Cardiac atrium fibroblast (primary cell): ENCODE measurements at places on chromosomes 12 and 14. TPM values are rescaled to one million over a fixed set of nuclear protein-coding genes. Genes with fewer than 3 reads are reported as not detected.

Gene RPS6KL1
- total RNA-seq: 0.18 and 2.4 TPM in 2 replicates

Gene UNC79
- 0.16 TPM in 1 of 2 replicates, not detected in the other for total RNA-seq

Gene HHIPL1
- total RNA-seq: 6.5 and 9.9 TPM in 2 replicates

Gene OR6C76
- not detected in 2 replicates for total RNA-seq

Gene RAD9B
- under 0.01 TPM in 1 of 2 replicates, not detected in the other for total RNA-seq

Gene WSCD2
- total RNA-seq: not detected in 2 replicates

Gene NANOG
- not detected in 2 replicates for total RNA-seq

Gene GRIN2B
- total RNA-seq: not detected in 2 replicates

Gene MYL2
- total RNA-seq: not detected in 2 replicates

Gene RFX4
- not detected in 2 replicates for total RNA-seq

Gene TRHDE
- total RNA-seq: 0.90 TPM in 1 of 2 replicates, not detected in the other

Gene VEZT
- total RNA-seq: 33.2 and 33.8 TPM in 2 replicates

Gene ASCL1
- total RNA-seq: not detected in 2 replicates

Gene CD163L1
- total RNA-seq: under 0.01 TPM in 1 of 2 replicates, not detected in the other

Gene OR4E2
- total RNA-seq: not detected in 2 replicates

Gene RND1
- total RNA-seq: 0.18 TPM in 1 of 2 replicates, not detected in the other

Gene PPP1R3E
- total RNA-seq: 1.8 and 2.0 TPM in 2 replicates

Gene NAA30
- 7.8 and 10.4 TPM in 2 replicates for total RNA-seq

Gene MYO1H
- total RNA-seq: not detected in 2 replicates

Gene LAG3
- total RNA-seq: 0.16 TPM in 1 of 2 replicates, not detected in the other

Gene KRT73
- total RNA-seq: not detected in 2 replicates

Gene ADGRD1
- total RNA-seq: 5.1 and 14.7 TPM in 2 replicates

Gene DDN
- 0.32 TPM in 1 of 2 replicates, not detected in the other for total RNA-seq

Gene KRT2
- total RNA-seq: not detected in 2 replicates

Gene ZC2HC1C
- total RNA-seq: not detected in 2 replicates

Gene ATG101
- 85.6 and 98.5 TPM in 2 replicates for total RNA-seq

Gene LALBA
- not detected in 2 replicates for total RNA-seq
